ENCODE measurements at places on chromosomes 13 and 19.

- ATAC-seq = no peak
Observed at GRCh38 chr19:6098574-6098973, 11.7 kb downstream of the RFX2 start.

DNA sequence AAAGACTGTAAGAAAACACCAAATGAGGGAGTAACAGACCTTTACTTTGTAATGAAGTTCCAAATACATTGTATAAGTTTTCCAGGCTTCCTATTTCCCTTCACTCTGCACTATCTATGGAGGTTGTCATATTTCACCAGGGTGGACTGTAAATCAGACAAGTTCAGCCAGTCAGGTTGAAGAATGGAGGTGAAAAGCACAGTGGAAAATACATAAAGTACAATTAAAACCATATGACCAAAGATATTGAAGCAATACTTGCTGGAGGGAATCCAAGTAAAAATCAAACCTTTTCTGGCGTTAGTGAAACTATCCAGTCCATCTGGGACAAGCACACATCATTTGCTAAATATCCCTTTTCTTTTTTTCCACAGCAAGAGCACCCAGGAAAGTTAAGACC, 3.2 kb downstream of the LHFPL6 start:
- no peak for ATAC-seq

DNA sequence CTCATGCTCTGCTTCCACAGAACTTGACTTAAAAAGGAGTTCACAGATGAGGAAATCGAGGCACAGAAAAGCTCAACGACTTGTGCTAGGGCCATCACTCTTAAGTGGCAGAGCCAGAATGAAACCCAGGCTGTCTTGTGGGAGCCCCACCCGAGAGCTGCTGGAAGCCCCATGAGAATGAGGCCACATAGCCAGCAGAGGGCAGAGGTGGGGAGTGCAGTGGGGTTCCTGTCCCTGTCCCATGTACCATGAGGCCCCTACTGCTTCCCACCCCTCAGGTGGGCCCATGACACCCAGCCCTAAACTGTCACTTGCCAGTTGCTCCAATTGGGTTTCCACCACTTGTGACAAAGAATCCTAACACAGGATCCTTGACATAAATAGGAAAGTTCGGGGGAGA, 175.9 kb downstream of the IRS2 start:
- peak; percentile 50 for ATAC-seq

GRCh38 chr13:37361608-37362007, 237.0 kb downstream of the POSTN start:
- ATAC-seq = no peak

DNA sequence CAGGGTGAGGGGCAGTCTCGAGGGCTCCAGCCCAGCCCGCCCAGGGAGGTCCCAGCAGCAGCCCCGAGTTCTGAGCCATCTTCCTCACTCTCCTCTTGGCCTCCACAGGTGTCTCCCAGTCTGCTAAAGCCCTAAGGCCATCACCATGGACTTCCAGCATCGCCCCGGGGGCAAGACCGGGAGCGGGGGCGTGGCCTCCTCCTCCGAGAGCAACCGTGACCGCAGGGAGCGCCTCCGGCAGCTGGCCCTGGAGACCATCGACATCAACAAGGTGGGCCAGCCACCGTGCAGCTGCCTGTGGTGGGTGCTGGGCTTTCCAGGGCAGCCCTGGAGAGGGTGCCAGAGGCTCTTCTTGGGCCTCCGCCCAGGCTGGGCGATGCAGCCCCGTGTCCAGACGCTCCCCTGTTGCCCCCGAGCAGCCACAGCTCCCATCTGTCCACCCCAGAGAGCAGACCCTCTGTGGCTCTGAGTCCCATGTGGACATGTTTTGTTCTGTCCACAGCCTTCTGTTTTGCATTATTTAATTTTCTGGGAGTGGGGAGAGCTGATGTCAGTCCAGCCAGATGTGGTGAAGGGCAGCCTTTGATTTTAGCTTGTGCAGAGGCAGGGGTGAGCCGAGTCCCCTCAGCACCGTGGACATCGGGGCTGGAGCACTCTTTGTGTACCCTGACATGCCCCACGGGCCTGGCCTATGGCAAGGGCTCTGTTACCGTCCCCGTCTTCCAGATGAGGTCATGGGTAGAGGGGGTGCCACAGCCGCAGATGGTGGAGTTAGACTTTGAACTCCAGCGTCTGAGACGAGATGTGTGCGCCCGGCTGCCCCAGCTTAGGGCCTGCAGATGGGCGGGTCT, 5.6 kb upstream of the AMH start:
- ATAC-seq = peak; percentile 38

DNA sequence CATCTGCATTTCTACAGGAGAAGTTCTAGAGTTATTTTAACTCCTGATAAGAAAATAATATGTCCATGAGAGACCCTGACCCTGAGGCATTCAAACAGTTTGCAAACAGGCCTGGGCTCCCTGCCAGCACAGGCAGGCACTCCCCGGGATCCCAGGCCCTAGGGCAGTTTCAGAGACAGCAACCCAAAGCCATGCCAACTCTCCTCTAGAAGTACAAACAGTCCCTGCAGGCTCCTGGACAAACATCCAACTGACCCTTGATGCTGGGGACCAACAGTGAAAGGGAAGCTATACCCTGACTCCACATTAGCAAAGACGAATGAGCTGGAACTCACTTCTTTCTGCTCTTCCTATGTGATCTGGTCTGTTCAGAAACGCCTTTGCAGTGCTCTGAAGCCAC, 44.8 kb downstream of the CCDC70 start:
- peak; percentile 79 for ATAC-seq

DNA sequence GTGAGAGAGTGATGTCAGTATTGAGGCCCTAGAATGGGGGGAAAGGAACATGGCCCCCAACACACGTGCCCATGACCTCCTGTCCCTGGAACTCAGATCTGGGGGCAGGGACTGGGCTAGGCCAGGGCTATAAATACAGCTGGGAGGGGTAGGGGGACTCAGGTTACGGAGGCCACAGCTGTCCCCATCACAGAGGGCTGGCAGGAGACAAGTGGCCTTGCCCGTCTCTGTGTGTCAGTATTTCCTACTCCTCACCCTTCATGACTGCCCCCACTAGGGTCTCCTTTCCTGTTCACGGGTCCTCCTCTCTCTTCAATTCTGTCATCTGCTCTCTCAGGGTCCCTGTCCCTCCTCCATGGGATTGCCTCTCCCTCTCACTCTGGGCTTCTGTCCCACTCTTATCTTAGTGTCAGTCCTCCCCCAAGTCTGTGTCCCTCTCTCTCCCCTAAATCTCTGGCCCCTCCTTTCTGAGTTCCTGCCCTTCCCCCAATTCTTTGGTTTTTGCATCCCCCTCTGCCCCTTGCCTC, 687 bp upstream of the HRC start:
- no peak for ATAC-seq

DNA sequence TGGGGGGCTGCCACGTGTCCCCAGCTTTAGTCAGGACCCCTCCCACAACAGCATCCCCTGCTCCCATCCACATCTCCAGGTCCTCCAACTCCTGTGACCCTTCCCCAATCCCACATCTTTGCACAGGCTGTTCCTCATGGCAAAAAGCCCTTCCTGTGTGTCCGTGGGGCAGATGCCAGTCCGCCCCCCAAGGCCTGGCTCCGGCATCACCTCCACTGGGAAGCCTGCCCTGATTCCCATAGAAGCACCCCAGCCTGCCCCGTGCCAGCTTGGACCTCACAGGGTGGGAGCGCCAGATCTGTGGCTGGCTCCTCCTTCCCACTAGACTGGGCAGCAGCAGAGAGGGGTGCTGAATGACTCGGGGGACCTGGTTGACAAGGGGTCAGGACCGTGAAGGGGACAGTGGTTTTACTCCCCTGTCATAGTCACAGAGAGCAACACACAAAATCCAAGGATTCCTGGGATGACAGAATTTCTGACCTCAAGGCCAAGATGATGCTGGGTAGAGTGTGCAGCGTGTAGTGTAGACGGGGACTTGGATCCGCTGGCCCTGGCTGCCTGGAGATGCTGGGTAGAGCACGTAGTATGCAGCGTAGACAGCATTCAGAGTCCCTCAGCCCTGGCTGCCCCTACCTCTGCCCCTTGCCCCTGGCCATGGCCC, 13.3 kb downstream of the KLF2 start:
- no peak for ATAC-seq

DNA sequence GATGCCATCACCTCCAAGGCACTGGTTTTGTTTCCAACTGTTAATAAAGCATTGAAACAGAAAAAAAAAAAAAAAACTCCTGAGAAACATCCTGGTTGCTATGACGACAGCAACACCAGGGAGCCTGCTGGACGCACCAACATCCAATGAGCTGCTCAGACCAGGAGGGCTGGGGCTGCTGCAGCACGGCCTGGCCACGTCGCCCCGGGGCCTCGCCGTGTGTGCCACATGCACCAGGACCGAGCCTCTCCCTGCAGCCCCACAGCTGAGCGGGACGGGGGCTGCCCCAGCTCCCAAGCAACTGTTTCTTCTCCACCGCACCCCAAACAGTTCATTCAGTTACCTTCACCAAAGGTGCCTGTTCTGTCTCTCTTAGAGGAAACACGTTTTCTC, 54.5 kb downstream of the RASA3 start:
- ATAC-seq = peak; percentile 98
